Heart right ventricle (tissue), 16 donors: ENCODE measurements at places on chromosomes 16 and 17. TPM values are rescaled to one million over a fixed set of nuclear protein-coding genes. Genes with fewer than 3 reads are reported as not detected.

- DNase-seq: no peak
These were observed 41.4 kb upstream of the VWA3A start for GRCh38 chr16:22050963-22051362.

DNA sequence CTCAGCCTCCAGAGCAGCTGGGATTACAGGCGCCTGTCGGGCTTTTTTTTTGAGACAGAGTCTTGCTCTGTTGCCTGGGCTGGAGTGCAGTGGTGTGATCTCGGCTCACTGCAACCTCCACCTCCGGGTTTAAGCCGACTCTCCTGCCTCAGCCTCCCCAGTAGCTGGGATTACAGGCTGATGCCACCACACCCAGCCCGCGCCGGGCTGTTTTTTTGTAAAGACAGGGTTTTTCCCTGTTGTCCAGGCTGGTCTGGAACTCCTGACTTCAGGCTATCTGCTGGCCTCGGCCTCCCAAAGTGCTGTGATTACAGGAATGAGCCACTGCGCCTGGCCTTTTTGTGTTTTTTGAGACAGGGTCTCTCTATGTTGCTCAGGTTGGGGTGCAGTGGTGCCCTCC is 27.4 kb upstream of the SPNS3 start:
- no peak for DNase-seq

TOM1L1 gene
- total RNA-seq: 10.4 TPM

OTOA gene
- 0.21 TPM for total RNA-seq
